Activated CD4-positive, alpha-beta T cell treated with anti-CD3 and anti-CD28 coated beads for 4 hours (primary cell): ENCODE measurements at places on chromosomes 1 and 21.

GRCh38 chr1:165543532-165544438 is at the start of gene LRRC52:
TSS of gene LRRC52 (plus strand) at chr1:165544000. CDS start at chr1:165544297, 297 bp downstream.
- DNase-seq = no peak

DNA sequence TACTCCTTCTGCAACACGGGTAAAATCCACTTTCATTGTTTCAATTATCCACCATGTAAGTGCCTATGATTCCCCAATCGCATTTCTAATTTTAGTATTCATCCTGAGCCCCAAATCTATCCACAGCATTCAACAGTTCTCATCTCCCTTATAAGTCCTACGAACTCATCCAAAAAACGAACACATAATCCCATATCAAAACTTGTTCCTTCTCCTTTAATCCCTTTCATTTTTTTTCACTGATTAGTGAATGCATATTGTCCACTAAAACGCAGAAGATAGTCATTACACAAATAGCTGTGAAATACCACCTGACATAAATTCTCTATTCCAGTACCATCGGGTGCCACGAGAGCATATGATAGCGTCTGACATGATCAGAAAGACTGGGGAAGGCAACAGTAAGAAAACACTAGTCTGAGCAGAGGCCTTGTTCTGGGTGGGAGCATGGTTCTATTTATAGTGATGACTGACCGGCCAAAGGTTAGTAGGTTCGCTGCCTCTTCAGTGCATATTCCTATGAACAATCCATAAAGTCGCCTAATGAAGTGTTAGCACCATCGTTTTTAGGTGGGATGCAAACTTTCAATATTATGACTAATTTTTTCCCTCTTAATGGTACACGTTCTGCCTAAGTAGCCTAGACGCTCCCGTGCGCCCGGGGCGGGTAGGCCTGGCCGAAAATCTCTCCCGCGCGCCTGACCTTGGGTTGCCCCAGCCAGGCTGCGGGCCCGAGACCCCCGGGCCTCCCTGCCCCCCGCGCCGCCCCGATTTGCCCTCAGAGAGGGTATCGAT is 648 bp downstream of the ATP5PF start:
- peak; percentile 54 for DNase-seq

GRCh38 chr1:180291004-180291403 is 60.9 kb downstream of the LHX4 start:
- DNase-seq = no peak

DNA sequence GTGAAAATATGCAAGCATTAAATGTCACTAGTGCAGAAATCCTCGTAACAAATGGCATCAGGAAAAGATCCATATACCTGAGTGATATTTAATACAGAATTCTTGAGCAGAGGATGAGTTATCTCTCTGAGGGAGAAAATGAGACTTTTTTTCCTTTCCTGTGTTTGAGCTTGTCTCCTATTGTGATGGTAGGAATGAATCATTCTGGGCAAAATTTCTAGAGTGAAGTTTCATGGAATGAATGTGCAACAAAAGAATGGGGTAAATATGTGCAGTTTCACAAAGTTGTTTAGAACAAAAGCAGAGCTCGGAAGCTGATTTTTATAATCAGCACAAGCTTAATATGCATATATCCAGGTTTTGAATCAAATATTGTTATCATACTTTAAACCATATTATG is 4.6 kb downstream of the CTPS1 start:
- no peak for DNase-seq

GRCh38 chr1:8925406-8925805 is 20.3 kb upstream of the CA6 start:
- DNase-seq = no peak

- DNase-seq = no peak
Observed at GRCh38 chr1:69413129-69413528, 154.6 kb upstream of the LRRC7 start.

DNA sequence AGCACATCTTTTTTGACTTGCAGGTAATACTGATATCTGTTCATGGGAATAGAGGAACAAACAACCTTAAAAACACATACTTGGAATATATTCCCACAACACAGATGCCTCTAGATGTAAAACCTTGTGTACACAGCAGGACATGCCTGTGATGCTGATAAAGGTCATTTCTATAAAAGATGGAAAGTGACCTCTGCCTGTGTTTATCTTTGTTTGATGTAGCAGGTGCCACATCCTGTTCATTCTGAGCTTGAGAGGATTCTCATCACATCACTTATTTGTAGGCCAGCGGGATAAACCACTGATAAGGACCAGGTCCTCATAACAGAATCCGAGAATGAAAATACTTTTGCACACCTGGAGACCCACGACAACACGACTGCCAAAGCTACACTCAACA is 133.7 kb downstream of the SMYD2 start:
- DNase-seq = no peak

GRCh38 chr1:59666106-59666505 is 148.6 kb upstream of the HOOK1 start:
- DNase-seq = no peak

GRCh38 chr1:30601316-30602085 is 121.9 kb downstream of the MATN1 start:
- no peak for DNase-seq

DNA sequence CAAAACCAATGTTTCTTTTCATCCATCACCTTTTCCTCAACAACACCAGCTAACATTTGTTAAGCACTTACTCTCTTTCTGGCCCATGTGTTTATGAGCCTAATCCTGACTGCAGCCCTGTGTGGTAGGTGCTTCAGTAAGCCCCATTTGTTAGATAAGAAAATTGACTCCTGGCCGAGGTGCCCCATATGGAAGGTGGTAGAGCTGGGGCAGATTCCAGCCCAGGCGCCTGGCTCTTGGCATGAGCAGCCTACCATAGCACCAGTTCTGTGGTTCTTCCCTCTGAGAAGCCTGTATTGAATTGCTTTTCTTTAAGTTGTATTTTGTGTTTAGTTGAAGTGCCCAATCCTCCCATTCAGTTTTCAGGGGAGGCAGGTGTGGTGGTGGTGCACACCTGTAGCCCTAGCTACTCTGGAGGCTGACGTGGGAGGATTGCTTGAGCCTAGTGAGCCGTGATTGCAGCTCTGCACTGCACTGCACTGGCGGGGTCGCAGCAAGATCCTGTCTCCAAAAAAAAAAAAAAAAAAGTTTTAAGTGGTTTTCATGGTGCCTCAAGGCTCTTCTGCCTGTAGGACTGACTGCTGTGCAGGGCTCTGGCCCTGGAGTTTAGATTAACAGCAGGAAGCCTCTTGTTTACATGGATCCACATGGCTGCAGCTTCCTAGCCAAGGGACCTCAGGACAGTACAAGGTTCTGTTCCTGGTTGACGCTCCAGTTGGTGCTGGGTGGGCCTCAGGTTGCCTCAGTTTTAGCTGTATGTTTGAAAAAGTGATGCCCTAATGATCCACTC is 125.9 kb downstream of the MRPS6 start:
- no peak for DNase-seq

DNA sequence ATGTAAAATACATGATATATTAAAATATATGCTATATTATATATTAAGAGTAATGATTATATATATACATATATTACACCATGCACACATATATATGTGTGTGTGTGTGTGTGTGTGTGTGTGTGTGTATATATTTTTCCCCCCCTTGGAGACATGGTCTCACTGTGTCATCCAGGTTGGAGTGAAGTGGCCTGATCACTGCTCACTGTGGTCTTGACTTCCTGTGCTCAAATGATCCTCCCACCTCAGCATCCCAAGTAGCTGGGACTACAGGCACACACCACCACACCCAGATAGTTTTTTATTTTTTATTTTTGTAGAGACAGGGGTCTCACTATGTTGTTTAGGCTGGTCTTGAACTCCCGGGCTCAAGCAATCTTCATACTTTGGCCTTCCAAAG is 54.4 kb upstream of the RBM34 start:
- no peak for DNase-seq

- DNase-seq = no peak
Observed at GRCh38 chr1:192954705-192955265, 104.4 kb downstream of the UCHL5 start.

GRCh38 chr1:228945885-228946284 is 210.6 kb downstream of the RHOU start:
- no peak for DNase-seq

- no peak for DNase-seq
Observed at GRCh38 chr1:24119489-24119858, 7.5 kb upstream of the MYOM3 start.
